ENCODE measurements at places on chromosomes 1 and 21.

DNA sequence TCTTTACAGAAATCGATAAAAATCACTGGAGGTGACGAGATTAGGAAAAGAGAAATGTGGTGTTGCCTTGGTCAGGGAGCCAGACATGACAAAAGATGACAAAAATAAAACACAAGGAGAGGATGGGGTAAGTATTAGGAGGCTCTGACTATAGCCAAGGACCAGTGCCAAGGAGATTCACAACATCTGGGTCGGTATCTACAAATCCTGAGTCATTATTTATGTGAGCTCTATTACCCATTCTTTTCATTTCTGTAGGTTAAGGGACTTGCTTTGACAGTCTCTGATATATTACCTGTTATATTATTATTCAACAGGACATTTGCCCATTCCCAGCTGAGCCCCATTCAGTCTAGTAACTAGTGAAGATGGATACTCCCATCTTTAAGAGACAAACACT, 120.8 kb downstream of the TYW3 start:
- no peak for DNase-seq

- peak; percentile 44 for DNase-seq
Measured at GRCh38 chr1:167512046-167512654, 6.2 kb downstream of the CD247 start.

GRCh38 chr1:179872558-179872957, 5.0 kb downstream of the TOR1AIP2 start:
- DNase-seq = no peak

- no peak for DNase-seq
Measured at GRCh38 chr1:5740865-5741860, 251.1 kb downstream of the NPHP4 start.

DNA sequence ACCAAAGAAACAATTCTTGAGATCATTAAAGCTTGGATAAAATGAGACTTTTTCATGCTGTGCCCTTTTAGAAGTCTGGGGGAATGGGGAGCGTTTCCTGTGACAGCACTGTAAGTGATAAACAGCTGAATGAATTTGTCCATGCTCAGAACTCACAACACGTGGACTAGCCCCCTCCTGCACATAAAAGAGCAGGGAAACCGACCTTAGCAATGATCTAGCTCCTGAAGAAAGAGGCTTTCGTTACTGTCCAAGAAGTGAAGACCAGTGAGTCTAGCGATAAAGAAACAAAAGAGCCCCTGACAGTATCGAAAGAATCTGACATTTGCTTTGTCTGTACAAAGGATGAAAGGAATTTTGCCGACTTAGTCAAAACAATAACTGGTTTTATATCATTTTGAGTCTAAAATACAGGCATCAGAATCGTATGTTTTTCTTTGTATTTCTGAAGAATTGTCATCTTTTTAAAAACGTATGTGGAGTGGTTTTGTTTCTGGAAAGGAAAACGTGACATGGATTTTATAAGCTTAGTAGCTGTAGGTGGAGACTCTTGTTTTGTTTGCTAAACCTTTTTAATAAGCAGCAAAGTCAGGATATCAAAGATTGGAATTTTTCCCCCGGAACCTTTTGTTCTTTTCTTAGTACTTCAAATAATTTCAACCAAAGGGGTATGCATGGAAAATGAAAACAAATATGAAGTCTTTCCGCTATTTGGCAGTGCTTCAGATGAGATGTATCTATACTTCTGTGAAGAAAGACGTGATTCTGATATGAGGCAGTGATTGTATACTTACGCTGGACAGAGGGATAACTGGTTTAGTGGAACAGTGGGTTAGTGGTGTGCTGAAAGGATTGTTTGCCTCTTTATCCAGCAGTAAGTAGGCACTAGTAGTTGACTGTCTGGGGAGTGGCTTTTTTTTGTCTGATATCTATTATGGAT, 61.0 kb downstream of the MAST2 start:
- no peak for DNase-seq

GRCh38 chr1:47913225-47913823, 83.9 kb downstream of the TRABD2B start:
- DNase-seq = no peak

GRCh38 chr21:44845418-44846223, 27.8 kb upstream of the SUMO3 start:
- peak; percentile 38 for DNase-seq

DNA sequence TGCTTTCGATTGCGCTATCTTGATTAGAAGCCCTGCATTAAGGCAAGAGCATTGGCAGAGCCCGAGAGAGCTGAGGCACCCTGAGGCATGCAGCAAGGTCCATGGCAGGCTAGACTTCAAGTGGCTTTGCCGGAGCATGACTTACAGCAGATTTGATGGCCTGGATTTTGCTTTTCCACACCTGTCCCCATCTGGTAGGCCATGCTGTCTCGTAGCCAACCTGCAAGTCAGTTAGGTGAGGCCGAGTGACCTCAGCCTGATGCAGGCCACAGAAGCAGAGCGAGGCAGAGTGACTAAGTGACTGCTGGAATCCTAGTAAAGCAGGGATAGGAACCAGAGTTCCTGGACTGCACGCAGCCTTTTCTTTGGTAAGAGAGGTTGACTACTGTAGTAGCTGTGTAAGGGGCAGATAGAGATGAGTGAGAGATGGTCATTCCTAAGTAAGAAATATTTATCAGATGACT, 148.9 kb downstream of the PBX1 start:
- DNase-seq = no peak

DNA sequence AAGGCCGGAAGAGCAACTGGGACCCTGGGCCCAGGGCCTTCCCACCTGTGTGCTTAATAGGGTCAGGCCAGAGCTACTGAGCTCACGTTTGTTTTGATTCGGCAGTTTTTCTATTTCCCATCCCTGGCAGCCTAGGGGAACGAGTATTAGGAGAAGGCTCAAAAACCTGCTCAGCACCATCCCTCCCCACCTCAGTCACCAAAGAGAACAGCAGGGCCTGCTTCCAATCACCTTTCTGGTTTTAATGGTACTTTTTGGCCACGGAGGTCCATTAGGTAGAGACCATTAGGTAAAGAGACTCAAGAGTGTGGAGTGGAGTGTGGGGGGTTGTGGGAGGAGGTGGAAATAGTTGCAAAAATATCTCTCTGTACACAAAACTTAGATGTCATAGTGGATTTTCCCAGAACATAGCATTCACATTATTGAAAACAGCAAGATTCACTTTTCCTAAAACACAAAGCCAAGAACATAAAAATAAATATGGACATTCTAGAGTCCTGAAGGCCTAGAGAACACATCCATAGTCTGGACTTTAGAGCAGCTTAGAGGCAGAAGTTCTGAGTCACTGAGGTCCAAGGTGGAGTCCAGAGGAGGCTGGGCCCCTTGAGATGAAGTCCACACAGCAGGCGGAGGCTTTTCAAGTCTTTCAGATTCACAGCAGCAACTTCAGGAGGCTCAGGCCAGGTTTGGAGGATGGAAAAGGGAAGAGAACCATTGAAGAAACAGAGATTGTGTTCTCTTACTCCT, 19.5 kb downstream of the NUAK2 start:
- no peak for DNase-seq

GRCh38 chr1:222109836-222110235, 367.9 kb upstream of the DUSP10 start:
- DNase-seq = no peak

DNA sequence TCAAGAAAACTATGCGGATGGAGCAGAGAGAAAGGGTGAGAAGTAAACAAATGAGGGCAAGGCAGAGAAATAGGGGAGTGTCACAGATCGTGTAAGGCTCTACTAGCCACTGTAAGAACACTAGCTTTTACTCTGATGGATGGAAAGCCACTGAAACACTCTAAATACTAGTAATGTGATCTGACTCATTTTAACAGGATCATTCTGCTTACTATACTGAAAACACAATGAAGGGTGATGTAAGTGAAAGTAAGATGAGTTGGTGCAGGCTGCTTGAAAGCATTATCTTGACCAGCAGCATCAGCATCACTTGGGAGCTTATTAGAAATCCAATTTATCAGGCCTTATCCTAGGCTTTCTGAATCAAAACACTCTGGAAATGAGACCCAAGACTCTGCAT, 32.7 kb downstream of the TUT4 start:
- peak; percentile 58 for DNase-seq

GRCh38 chr1:167705250-167705649, 16.5 kb upstream of the MPZL1 start:
- DNase-seq = no peak

- DNase-seq = no peak
Measured at GRCh38 chr1:97093741-97094140, 372.2 kb downstream of the PTBP2 start.

- DNase-seq = no peak
Measured at GRCh38 chr21:44958471-44959191, 18.8 kb downstream of the SLX9 start.

DNA sequence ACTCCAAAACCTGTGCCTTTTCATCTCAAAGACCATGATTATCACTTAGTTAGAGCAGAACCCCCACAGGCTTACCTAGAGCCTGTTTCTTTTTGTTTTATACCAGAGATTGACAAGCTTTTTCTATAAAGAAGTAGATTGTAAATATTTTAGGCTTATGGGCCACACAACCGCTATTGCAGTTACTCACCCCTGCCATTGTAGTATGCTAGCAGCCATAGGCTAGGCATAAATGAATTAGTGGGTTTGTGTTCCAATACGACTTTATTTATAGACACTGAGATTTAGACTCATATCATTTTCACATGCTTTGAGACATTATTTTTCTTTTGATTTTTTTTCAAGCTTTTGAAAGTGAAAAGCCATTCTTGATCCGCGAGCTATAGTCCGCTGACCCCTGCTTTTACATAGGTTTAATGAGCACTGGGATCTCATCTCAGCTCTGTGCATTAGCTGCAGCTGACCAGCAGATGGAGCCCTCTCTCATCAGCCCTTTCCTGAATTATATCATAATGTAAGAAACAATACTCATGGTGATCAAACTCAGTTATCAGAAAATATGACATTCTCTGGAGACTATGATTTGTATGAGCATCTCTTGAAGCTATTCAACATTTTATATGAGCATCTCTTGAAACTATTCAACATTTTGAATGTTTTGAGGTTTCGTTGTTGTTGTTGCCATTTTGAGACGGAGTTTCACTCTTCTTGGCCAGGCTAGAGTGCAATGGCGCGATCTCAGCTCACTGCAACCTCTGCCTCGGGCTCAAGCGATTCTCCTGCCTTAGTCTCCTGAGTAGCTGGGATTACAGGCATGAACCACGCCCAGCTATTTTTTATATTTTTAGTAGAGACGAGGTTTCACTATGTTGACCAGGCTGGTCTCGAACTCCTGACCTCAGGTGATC, 111.9 kb upstream of the L1TD1 start:
- peak; percentile 51 for DNase-seq

- DNase-seq = no peak
Measured at GRCh38 chr1:229303855-229304254, 32.9 kb downstream of the RAB4A start.

DNA sequence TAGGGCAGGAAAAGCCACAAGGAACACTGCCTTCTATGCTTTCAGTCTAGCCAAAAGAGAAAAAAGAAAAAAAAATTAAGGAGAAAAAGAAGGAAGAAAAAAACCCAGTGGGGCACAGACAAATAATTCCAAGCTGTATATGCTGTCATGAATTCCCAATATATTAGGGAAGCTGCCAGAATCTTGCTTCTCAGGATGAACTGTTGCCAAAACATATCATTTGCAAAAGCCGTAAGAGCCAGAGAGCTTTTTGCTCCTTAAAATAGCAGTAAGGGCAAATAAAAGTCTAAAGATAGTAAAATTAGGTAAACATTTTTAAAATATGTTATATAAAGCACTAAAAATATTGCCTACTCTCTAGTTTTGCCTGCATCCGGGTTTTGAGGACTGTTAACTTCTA, 52.1 kb downstream of the PGM1 start:
- DNase-seq = no peak

DNA sequence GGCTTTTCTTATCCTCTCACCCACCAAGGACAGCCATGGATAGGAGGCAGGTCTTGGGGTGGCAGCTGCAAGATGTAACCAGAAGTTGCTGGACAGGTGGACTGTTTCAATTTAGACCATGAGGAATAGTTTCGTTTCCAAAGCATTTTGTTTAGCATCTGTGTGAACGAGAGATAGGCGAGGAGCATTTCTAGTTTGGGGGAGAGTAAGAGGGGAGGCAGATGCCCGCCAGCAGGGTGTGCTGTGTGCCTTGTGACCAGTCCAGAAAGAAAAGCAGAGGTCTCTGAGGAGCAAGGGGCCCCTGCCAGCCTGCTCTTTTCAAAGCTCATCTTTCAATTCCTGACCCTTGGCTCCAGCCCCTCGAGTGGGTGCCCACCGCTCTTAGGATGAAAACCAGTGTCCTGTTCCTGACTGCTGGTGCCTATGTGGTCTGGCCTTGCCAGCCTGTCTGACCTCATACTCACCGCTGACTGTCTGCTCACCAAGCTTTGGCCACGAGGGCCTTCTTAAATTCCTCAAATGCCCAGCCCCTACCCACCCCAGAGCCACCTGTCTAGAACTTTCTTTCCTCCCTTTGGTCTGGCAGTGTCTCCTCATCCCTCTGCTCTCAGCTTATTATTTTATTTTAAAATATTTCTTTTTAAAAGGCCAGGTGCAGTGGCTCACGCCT, 8.5 kb downstream of the SERINC2 start:
- no peak for DNase-seq

DNA sequence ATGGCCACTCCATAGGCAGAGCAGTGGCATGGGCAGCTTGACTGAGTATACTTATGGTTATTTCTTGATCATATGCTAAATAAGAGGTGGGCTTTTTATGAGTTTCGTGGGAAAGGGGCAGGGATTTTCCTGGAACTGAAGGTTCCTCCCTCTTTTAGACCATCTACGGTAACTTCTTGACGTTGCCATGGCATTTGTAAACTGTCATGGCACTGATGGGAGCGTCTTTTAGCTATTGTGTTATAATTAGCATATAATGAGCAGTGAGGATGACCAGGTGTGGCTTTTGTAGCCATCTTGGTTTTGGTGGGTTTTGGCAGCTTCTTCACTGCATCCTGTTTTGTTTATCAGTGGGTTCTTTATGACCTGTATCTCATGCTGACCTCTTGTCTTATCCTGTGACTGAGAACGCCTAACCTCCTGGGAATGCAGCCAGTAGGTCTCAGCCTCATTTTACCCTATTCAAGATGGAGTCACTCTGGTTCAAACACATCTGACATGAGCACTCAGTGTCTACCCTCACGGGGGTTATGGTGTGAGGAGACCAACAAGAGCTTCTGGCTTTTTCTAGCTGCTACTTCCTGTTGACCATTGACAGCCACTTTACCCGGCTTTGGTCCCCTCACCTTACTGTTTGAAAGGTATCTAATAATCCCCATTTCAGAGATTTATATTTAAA, 71.7 kb downstream of the GALNT2 start:
- no peak for DNase-seq

DNA sequence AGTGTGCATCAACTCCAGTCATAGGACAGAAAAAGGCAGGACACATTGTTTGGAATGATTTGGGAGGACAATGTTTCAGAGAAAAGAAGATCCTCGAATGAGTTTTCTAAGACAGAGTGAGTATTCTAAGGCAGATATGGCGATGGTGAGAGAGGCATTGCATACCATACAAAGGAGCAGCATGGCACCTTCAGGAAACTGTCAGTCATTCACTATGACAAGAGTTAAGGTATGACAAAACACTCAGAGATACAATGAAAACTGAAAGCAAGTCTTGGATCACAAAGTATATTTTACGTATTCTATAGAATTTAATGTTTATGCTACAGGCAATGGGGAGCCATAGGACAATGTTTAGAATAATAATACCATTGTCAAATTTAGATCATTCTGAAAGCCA, 337.4 kb upstream of the LYPLAL1 start:
- no peak for DNase-seq
